ENCODE measurements at places on chromosomes 4 and X.

DNA sequence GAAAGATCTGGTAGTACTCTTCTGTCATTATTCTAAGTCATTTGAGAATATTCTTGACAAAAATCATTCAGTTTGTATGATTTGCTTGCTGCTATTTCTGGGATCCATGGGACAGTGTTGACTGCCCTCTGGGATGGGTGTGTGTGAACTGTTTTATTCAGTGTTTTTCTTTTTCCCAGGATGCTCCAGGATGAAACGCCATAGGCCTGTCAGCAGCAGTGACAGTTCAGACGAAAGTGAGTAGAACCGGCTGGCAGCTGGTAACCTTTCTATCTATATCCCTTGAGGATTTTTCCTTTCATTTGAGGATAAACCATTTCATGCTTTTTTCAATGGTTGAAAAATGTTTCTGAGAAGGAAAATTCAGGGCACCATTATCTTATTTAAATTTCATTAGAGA is 72.5 kb downstream of the JADE3 start:
- no peak for DNase-seq

DNA sequence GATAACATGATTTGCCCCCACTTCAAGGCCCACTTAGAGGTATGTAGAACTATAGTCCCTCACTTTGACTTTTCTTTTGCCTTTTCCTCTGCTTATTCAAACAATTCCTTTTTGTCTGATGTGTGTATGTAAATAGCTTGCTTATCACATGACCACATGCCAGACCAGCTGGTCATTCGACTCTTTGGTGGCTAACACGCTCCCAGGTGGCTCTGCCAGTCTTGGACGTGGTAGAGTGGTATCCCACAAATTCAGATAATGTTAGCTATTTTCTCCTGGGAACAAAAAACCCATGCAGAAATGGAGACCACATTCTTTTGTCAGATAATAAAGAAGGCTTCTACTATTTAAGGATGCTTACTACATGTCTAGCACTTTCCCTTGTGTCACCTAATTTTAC is 47.9 kb downstream of the ARHGAP24 start:
- DNase-seq: no peak

- no peak for DNase-seq
These were observed 373.1 kb downstream of the PPARGC1A start for GRCh38 chr4:23516716-23517115.

DNA sequence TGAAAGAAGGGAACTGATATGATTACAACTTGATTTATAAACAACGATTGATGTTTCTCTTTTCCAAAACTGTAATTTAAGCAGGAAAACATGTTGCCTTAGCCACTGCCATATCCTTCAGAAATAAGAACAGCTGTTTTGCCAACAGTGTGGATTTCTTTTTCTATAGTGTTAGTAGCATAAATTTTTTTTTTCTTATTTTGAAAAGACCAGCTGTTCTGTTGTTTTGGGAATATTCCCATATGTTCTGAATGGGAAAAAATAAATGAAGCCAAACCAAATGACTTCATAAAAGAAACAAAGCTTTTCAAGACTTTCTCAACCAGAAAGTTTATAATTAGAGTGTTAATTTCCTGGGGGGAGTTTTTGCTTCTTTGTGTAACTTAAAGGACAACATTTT is 83.9 kb upstream of the ARHGAP24 start:
- no peak for DNase-seq

- no peak for DNase-seq
These were observed 378.9 kb downstream of the SMARCA1 start for GRCh38 chrX:129144172-129145038.

DNA sequence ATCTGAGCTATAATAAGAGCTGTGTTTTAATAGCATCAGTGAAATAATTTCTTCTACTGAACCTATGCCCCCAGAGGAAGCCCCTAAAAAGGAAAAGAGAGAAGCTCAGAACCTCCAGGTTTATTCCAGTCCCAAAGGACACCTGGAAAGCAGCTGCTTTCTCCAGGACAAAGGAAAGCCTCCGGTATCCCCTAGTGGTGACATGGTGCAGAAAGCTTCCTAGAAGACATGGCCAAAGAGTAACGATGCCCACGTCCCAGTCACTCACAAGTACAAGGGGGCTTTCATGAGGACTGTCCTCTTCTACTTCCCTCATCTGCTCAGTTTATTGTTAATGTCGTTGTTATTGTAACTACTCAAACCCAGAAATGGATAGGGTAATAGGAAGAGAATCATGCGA is 343.9 kb downstream of the UNC5C start:
- DNase-seq: no peak

- no peak for DNase-seq
These were observed 6.8 kb upstream of the SHOX start for GRCh38 chrX:623599-624315.

DNA sequence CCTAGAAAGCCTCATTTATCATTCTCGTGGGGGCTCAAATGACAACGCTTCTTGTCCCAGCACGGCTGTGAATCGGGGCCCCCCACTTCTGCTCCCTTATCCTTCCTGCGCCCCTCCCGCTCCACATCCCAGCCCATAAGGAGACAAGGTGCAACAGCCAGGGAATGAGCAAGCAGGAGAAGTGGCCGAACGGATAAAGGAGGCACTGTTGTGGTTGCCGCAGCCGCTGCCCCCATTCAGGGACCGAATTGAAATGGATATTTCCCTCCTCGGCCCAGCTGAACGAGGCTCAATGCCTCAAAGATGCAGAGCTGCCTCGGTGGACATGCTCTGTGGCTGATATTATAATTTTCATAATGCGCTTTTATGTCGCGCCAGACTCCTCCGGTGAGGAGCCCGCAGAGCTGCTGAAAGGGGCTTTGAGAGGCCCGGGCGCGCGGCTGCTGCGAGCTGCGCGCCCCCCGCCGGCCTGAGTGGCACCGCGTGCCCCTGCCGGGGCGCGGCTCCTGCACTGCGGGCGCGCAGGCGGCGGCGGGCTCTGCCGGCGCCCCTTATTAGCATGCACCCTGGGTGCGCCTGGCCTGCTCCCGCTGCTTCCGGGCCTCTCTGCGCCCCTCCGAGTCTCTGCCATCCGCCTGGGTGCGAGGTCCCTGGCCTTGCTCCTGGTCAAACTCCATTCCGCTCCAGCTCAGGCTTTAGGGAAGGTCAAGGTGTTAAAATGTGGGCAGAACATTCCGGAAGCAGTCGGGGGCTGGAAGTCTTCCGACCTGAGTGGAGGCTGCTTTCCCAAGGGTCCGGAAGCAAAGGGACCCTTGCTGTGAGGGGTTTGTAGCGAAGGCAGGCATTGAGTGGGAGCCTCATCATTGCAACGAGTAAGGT is 68.2 kb upstream of the TMEM33 start:
- DNase-seq: no peak

DNA sequence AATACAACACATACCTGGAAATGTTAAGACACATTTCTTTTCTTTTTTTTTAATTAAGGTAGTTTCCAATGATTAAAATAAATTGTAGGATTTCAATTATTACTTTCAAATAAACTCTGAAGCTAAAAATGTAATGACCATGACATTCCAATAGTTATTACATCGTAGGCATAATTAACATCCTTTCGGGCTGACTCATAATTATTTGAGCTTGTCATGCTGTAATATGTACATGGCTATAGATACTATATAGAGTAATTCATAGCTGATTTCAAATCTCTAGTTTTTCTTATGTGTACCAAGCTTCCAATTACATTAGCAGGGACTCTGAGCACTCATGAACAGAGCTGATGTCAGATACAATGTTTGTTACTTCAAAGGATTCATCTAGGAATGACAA is 125.7 kb upstream of the GABRG1 start:
- DNase-seq: no peak

DNA sequence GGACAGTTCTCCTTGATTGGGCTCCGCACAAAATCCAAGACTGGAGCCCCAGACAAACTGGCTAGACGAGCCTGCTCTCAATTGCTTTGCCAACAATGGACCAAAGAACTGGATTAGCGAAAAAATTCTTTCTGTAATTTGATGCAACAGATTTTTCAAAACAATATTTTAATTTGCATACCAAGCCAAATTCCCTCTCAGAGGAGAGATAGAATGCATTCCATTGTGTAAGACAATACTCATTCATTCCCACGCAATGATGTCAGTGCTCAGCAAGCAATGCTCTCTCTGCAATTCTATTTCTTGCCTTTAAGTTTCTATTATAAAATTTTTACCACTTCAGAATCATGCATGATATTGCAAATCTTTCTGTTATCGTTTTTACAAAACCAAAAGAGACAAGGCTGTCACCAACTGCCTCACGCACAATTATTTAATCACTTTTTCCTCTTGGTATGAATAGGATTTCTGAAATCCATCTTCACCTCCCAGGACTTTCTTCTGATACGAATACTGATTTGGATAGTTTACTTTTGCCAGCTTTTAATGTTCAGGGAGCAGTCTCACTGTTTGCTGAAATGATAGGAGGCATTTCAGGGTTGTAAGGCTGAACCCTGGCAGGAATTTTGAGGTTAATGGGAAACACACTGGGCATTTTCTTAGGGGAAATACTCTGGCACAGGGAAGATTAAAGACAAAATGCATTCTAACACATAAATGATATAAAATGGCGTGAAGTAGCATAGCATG is 46.1 kb upstream of the HCCS start:
- no peak for DNase-seq

- no peak for DNase-seq
These were observed 356.5 kb downstream of the MID1IP1 start for GRCh38 chrX:39157796-39158195.

DNA sequence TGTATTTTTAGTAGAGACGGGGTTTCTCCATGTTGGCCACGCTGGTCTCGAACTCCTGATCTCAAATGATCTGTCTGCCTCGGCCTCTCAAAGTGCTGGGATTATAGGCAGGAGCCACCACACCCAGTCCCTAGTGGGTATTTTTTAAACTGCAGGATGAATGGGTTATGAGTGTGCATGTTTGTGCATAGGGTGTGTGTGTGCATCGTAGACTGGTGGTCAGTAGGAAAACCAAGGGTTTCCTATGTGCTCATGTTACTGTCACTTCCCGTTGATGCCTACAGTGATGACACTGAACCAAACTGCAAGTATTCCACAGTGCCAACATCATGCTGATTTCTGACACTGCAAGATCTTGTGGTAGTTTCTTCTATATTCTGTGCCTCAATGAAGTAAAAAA is 41.1 kb downstream of the DDIT4L start:
- DNase-seq: no peak

DNA sequence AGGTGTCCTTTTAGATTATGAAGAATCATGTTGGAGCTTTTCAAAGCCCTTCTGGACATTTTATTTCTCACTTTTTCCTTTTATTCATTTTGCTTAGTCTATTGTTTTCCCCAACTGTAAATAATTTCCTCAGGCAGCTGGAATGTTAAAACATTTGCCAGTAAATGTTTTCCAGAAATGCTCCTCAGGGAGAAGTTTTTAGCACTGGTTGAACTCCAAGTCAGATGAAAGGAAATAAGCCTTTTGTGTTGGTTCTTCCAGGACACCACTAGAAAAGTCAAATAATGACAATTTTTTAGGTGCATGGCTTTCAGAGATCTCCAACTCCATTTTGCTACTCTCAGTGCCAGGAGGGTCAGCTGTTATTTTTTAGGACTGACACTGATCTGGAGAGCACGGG is 127.9 kb downstream of the IL13RA2 start:
- no peak for DNase-seq

DNA sequence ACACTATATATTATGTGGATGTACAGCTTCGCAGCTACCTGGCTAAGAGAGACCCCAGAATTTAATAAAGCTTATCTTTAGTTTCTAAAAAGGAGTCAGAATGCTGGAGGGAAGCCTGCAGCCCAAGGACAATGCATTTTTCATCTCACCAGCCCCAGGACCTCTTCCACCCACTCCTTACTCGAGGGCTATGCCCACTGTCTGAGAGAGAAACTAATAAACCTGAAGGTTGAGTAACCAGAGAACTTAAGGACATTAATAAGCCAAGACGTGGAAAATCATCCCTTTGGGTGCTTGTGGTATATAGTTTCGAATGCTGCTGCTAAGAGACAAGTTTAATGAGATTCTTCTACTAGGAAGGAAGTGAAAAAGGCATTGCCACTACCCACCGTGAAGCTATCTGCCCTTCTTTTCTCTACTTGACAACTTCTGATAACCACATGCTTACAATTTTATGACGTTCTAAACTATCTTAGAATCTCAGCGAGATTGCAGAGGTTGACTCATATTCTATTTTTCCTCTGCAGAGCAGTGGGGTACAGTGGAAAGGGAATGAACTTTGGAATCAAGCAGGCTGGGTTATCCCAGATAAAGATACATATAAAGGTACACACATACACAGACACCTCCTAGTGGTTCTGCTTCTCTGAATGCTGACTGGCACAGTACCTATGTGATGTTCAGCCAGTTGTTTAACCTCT is 3.3 kb downstream of the RELL1 start:
- DNase-seq: no peak

DNA sequence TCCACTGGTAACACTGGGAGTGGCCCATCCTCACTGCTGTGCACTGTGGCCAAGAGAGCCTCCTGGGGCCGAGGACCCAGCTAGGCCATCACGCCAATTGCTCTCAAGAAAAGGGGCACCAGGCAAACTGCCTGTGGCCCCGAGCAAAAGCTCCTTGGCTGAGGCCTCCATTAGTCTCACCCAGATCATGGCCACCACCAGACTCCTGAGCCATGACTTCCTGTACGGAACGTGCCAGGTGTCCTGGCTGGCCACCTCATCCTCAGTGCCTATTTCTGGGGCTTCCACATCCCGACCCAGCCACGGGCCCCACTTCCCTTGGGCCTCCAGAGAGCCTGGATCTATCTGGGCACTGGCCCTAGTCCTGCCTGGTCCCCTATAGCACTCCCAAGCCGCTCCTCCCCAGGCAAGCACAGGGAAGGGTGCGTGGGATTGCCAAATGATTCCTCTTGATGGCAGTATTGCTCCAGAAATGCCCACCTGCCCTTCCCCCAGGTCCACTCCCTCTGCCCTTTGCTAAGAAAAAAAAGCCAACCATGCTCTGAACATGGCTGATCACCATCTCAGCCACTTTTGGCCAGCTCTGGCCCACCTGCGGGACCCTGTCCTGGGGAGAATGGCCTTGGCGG is 212.6 kb upstream of the AGTR2 start:
- DNase-seq: peak; percentile 28

DNA sequence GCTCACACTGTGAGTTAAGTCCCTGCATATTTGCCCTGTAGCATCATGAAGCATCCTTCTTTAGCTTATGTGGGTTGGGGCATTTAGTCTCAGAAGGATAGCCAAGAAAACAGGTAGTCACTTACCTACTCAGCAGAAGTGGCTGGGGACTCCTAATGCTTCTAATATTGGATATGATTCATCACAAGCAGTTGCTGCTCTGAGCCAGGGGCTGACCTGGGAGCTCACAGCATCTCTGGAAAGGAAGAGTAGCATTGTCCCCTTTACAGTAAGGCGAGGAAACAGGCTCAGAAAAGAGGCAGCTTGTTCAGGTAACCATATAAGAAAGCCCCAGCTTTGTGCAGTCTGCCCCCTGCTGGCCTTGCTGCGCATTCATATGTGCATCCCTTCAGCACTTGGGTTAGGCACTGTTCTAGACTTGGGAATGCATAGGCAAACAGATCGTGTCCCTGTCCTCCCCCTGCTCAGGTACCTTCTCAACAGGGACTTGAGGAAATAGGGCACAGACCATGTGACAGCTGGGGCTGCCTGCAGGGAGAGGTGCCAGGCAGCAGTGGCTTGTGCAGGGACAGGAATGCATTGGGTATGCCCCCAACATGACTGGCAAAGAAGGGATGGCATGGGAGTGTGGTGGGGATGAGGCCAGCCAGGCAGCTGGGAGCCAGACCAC is 35.7 kb upstream of the TBC1D14 start:
- peak; percentile 62 for DNase-seq
